Frontal cortex (tissue), 4 donors: ENCODE measurements at places on chromosomes 3 and 15.
A peak's percentile ranks its signal among the peaks of the same experiment; 100 is the strongest.

- no peak for DNase-seq
Observed at GRCh38 chr15:82051664-82052063, 5.8 kb upstream of the MEX3B start.

GRCh38 chr3:156646958-156647357 lies 27.4 kb upstream of the TIPARP start:
- no peak for DNase-seq

- DNase-seq, result no peak
Observed at GRCh38 chr3:194103983-194104751, 31.8 kb upstream of the HES1 start.

DNA sequence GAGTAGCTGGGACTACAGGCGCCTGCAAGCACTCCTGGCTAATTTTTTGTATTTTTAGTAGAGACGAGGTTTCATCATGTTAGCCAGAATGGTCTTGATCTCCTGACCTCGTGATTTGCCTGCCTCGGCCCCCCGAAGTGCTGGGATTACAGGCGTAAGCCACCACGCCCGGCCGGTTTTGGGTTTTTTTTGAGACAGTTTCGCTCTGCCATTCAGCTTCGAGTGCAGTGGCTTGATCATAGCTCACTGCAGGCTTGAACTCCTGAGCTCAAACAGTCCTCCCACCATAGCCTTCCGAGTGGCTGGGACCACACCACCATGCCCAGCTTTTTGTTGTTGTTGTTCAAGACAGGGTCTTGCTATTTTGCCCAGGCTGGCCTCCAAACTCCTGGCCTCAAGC lies 16.0 kb upstream of the SCAP start:
- no peak for DNase-seq

- no peak for DNase-seq
Observed at GRCh38 chr3:59380146-59380545, 330.3 kb upstream of the CFAP20DC start.

DNA sequence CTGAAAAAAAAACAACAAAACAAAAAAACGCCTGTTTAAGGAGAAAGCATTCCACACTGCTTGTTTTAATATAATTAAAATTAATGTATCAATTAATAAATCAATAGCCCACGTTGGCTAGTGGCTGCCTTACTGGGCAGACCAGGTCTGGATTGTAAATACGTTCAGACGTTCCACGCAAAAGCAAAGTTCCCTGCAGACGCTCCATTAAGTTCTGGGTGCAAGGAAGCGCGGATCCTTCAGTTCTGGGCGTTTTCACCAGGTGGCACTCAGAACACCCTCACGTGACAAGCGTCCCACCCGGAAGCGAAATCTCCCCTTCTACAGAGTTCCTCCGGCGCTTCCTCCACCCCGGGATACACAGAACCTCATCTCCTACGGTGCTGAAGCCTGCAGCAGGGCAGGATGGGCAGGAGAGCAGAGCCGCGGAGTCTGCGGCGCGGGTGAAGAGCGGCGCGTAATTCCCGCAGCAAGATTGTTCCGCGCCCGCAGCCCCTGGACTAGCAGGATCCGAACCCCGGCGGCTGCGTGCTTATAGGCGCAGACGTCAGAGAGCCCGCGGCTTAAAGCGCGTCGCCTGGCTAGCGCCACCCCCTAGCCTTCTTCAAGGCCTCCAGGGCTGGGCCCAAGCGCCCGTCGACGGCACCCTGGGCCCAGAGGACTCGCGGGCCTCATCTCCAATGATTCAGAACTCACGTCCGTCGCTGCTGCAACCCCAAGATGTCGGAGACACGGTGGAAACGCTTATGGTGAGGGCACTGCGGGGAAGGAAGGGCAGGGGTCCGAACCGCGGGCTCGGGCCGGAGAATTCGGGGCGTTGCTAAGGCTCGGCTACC lies at the start of gene SLC25A38:
Gene SLC25A38, plus strand, starts transcription at position 326 of the 836 bp plus-strand sequence. Its CDS starts 355 bp downstream, at position 681.
- peak; percentile 66 for DNase-seq

- DNase-seq, result no peak
Observed at GRCh38 chr3:140500473-140500872, 177.4 kb upstream of the TRIM42 start.

GRCh38 chr3:72301779-72302178 lies 516.8 kb upstream of the PROK2 start:
- no peak for DNase-seq

DNA sequence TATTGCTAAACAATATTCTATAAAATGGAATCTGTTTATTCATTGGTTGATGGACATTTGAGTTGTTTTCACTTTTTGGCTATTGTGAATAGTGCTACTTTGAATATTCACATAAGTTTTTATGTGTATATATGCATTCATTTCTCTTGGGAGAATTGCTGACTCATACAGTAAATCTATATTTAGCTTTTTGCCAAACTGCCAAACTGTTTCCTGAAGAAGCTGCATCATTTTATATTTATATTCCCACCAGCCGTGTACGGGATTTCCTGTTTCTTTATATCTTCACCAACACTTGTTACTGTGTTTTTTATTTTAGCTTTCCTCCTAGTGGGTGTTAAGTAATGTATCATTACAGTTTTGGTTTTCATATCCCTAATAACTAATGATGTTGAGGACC lies 12.5 kb upstream of the TCAIM start:
- DNase-seq, result no peak

GRCh38 chr15:94130504-94130903 lies 100.9 kb upstream of the MCTP2 start:
- no peak for DNase-seq

DNA sequence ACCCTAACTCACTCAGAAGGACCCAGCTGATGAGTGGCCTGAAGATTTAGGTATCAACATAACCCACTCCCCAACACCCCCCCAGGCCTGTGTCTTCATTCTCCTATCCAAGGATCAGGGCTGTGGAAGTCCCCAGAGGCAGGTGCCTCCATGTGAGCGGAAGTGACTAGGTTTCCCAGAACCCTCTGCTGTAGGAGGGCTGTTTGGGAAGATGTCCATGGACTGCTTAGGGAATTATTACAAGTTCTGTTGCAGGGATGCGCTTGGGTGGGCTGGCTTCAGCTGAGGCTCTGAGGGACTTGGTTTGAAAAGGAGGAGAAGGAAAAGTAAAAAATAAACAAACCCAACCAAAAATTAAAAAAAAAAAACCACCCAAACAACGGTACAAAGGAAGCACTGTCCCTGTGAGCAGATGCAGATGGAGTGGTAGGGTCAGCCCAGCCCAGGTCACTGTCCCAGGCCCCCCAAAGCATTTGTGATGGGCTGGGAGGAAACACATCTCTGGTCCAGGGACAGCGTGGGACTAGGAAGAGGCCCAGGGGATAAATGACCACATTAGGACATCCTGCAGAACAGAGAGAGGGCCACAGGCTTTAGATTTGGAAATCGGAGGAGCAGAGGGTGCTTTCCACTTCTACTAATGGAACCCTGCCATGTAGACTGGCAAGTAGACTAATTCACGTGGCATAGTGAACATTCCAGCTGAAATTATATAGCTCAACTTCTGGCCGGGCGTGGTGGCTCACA lies 12.2 kb upstream of the APOD start:
- no peak for DNase-seq

GRCh38 chr15:45144775-45145174 lies 15.0 kb downstream of the DUOX1 start:
- DNase-seq, result no peak

DNA sequence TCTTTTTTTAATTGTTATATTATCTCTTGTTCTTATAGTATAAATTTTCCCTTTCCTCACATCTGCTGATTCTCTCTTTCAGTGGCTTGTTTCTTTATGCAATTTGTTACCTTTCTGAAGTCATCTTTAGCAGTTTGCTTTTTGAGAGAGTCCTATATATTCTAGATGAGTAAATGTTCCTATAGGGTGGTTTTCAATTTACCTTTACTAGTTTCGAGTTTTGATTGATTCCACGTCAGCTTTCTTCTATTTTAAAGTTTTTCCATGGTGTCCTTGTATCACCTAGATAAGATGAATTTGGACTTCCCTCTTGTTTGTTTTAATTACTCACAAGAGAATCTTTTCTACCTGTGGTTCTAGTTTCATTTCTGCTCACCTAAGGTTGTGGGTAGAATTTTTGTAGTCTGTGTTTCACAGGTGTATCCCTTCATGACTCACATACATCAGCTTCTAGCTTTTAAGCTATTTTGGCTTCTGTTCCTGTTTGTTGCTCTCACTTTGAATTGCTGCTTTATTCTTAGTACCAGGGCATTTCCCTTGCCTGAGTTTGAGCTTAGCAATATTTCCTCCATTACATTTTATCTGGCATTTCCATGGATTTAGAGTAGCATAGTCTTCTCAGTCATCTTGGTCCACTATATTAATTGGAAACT lies 6.4 kb downstream of the TEX9 start:
- DNase-seq, result no peak

GRCh38 chr3:32865383-32865782 lies 47.6 kb downstream of the TRIM71 start:
- DNase-seq, result no peak

GRCh38 chr15:98668566-98669308 lies 20.4 kb downstream of the IGF1R start:
- no peak for DNase-seq

GRCh38 chr3:58386626-58387365 lies 46.8 kb downstream of the PDHB start:
- DNase-seq, result peak; percentile 18

DNA sequence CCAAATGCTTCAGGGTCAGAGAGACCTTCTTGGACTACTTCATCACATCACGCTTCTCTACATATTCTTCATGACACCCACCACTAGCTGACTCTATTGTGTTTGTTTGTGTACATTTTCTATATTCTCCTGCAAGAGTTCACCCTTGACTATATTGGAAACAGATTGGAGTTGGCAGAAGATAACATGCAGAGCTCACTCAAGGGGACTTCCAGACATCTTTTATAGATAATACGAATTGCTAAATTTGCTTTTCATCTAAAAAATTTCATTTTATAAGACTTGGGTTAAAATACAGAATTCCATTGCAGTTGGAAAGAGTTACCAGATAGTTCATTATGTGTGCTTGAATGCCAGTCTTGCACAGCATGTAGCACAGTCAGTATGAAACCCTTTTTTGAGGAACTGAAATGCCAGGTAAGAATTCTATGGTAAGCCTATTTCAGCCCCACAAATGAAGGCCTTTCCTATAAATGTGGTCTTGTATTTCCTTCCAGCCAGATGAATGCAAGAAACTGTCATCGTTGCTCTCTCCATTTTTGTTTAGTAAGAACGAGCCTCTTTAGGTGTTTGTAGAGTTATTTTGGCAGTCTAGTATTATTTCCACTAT lies 177.6 kb downstream of the GHSR start:
- no peak for DNase-seq

GRCh38 chr3:174436367-174436766 lies 422.8 kb upstream of the NAALADL2 start:
- DNase-seq, result no peak
